ENCODE measurements at places on chromosomes 2 and 18.

DNA sequence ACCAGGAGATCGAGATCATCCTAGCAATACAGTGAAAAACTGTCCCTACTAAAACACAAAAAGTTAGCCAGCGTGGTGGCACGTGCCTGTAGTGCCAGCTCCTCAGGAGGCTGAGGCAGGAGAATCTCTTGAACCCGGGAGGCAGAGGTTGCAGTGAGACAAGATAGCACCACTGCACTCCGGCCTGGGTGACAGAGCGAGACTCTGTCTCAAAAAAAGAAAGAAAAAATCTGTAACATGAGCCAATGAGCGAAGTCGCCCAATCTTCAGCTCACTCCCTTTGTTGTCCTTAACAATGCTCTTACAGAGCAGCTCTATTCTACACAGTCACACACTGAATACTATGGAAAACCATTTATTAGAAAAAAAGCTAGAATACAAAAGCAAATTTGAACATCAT is 22.0 kb downstream of the FAM98A start:
- no peak for DNase-seq

DNA sequence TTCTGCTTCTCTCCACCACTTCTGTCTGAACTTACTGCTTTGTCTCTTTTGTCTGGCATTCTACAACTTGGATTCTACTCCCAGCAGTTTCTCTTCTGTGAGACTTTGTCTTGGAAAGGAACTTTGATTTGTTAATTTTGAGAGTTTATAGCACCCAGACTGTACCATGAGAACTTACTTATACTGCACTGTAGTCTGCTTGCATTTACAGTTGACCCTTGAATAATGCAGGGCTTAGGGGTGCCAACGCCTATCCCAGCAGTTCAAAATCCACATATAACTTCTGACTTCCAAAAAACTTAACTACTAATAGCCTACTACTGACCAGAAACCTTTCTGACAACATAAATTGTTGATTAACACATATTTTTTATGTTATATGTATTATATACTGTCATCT is 55.5 kb downstream of the DYNC1I2 start:
- no peak for DNase-seq

DNA sequence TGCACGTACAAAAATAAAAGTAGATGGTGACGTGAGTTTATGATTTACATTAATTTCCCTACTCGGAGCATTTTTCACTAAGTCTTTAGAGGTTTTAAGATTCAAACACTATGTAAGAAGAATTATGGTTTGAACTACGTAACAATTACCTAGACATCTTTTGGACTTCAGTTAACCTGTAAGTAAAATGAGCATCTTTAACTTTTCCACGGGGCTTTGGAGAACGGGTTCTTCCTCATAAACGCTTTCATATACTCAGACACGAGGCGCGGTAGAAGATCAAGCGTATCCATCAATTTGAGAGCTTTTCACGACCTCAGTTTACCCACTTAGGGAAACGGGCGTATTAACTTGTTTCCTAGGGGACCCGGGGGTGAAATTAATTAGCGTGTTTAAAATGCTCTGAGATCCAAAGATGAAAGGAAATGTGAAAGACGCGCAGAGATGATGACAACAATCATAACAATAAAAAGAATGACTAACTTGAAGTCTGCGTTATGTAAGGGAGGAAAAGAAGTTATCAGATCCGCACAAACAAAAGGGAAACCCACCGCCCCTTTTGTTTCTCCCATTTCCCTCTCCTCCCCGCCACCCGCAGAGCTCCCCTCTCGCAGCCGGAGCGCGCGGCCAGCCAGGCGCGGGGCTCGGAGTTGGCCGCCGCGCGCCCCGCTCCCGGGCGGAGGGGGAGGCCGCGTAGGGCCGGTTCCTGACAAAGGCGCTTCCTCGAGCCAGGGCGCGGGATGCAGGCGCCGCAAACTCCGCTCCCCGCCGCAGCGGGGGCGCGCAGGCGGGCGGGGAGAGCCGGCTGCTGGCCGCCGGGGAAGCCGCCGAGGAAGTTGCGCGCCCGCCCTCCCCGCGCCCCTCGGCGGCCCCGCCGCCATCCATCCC is 807 bp downstream of the PELI1 start:
- no peak for DNase-seq

DNA sequence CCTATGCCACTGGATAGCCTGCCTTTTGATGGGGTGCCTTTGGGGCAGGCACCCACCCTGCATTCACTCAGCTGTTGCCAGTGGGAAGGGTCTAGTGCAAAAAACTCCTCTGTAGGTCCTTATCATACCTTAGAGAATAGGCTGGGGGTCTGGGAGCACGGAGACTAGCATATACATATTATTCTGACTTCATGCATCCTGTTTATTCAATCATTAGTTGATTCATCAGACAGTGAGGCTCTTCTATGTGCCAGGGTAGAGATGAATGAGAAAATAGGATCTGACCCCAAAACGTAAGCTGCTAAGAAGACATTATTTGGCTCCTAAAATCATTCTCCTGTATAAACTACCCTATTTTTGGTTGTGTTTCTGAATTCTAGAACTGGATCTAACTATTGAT is 153.3 kb downstream of the TPGS2 start:
- DNase-seq, result no peak

GRCh38 chr18:23819001-23819400 is 129.7 kb downstream of the LAMA3 start:
- DNase-seq, result no peak

DNA sequence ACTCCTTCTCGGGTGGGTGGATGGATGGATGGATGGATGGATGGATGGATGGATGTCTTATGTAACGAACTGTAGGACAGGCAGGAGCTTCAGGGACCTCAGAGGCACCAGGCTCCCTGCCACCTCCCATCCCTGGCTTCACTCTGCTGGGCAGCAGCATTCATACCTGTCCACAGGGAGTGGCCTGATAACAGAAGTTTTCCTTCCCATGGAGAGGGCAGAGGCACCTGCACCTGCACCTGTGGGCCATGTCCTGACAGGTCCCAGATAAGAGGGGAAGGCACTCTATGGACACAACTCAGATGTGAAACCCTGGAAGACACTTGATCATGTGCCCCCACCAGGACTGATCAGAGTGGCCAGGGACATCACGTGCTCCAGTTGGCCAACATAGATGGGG is 142.3 kb downstream of the GBX2 start:
- no peak for DNase-seq

DNA sequence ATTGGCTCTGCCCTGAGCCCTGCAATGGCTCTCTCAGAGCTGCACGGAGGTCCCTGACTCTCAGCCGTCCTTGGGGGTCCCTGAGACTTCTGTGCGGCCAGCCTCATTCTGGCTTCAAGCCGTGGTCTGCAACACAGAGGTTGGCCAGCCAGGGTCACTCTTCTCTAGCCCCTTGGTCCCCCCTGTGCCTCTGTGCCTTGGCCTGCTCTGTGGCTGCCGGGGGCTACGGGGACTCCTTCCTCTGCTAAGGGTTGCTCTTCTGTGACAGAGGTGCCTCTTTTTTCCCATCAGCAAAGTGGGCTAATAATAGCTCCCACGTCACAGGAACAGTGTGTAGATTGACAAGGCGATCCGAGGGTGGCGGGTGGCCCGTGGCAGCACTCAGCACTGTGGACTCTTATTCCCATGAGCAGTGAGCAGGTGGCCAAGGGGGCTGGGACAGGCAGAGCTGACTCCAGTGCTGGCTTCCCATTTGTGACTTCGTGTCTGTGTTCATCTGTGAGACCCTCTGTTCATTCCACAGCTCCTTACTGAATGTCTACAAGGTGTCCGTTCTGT is 19.4 kb downstream of the INHBB start:
- no peak for DNase-seq

DNA sequence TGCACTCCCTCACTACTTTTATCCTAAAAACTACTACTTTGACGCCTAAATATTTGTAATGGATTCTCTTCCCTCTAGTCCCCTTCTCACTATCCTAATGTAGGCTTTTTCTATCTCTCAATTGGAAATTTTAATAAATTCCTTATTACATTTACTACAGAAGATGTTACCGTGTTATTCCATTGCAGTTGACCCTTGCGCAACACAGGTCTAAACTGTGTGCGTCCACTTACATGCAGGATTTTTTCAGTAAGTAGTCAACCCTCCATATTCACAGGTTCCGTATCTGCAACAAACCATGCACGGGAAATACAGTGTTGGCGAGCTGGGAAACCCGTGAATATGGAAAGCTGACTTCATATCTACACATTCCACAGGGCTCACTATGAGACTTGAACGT is 239.8 kb downstream of the XIRP2 start:
- no peak for DNase-seq

- no peak for DNase-seq
These were observed 161.8 kb downstream of the DCDC2C start for GRCh38 chr2:3864943-3865865.

- DNase-seq, result no peak
These were observed 72.3 kb downstream of the BARD1 start for GRCh38 chr2:214737188-214737587.

DNA sequence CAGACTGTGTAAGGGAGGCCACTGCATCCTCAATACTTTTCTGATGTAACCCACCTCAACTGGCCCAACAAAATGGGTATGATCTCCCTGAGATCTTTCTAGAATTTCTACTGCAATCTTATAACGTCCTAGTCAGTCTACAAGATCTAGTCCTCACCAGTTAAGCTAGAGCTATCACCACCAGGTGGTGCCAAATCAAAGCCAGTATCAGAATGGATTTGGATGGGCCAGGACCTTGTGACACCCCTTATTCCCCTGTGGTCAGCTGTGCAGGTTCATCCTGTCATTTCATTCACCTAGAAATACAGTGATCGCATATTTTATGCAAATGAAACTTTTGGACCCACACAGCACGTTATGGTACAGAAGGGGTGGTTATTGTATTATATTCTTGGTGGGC is 90.3 kb downstream of the OLA1 start:
- DNase-seq, result no peak

GRCh38 chr2:7701791-7702190 is 784.6 kb downstream of the RNF144A start:
- DNase-seq, result no peak

DNA sequence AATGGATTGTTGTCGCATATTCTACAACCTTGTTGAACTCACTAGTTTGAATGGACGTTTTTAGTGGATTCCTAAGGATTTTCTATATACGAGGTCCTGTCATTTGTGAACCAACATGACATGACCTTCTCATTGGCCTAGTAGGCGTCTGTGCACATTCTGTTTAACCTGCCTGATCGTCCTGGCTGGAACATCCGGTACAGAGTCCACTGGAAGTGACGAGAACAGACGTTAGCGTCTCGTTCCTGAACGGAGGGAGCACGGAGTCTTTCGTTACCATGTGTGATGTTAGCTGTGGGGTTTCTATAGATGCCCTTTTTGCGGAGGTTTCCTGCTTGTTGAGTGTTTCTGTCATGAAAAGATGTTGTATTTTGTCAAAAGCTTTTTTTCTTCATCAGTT is 61.9 kb downstream of the SLC66A2 start:
- no peak for DNase-seq

- DNase-seq, result no peak
These were observed 226.6 kb downstream of the MEIS1 start for GRCh38 chr2:66661253-66662173.

- no peak for DNase-seq
These were observed 415.4 kb upstream of the RGPD4 start for GRCh38 chr2:107411267-107411666.

- no peak for DNase-seq
These were observed 116.8 kb downstream of the SPTBN1 start for GRCh38 chr2:54572636-54573536.

DNA sequence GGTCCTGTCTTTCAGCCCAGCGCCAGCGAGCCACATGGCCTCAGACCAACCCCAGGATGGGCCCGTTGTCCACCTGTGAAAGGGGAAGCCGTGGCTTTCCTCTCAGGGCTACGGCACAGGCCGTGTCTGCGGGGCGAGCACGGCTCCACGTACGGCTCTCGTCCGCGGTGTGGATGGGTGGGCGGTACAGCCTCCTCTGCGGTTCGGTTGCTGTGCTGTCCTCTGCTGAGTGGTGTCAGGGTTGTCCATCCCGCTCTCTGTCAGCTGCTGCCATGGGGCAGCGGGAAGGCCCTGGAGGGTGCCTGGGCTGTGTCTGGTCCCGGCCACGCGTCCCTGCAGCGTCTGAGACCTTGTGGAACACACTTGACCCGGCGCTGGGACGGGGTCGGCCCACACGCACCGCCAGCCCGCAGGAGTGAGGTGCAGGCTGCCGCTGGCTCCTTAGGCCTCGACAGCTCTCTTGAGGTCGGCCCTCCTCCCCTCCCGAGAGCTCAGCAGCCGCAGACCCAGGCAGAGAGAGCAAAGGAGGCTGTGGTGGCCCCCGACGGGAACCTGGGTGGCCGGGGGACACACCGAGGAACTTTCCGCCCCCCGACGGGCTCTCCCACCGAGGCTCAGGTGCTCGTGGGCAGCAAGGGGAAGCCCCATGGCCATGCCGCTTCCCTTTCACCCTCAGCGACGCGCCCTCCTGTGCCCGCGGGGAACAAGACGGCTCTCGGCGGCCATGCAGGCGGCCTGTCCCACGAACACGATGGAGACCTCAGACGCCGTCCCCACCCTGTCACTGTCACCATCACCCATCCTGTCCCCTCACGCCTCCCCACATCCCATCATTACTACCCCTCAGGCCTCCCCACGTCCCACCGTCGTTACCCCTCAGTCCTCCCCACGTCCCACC is 128.7 kb downstream of the NFATC1 start:
- no peak for DNase-seq

- no peak for DNase-seq
These were observed 194.4 kb upstream of the ID2 start for GRCh38 chr2:8487461-8487932.

DNA sequence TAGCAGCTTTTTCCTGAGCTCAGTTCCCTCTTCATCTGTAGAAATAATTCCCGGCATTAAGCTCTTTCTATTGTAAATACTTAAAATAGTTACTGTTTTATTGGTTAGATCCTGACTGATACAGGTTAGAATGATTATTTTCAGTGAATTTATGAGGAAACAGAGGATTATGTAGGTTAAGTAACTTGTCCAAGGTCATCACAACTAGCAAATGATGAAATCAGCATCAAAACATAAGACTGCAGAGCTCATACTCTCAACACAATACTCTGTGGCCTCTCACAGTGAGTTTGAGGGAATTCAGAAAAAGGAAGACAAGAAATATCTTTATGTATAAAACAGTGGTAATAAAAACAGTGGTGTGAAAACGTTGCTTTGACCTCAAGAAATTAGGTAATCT is 113.2 kb upstream of the DLX2 start:
- DNase-seq, result no peak

DNA sequence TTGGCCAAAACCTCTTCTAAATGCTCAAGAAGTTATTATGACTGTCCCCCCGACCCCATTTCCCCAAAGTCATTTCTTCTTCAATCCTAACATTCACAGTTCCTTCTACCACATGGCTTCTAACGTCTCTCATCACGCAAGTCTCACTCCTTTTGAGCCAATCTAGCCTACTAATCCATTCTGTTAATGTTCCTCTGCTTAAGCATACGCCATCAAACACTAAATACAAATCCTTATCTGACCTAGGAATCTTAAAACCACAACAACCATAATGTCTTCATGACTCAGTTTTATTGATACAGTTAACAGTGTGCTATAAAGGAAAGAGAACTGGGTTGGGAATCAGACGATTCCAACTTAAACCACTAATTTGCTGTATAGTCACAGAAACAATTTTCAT is 23.9 kb downstream of the HNRNPLL start:
- no peak for DNase-seq

Measured in AG04450 (cell line).